ENCODE measurements at places on chromosomes 7 and 10. TPM values are rescaled to one million over a fixed set of nuclear protein-coding genes. Genes with fewer than 3 reads are reported as not detected.

Gene AUTS2
- total RNA-seq, result 2.3 TPM

Gene IDI2
- total RNA-seq, result not detected

Gene TMEM178B
- total RNA-seq, result 0.09 TPM

Gene UMAD1
- 10.6 TPM for total RNA-seq

Gene CCDC136
- 8.5 TPM for total RNA-seq

Gene ZNF138
- total RNA-seq, result 3.4 TPM

Gene VWDE
- total RNA-seq, result not detected

All from smooth muscle cell of bladder (primary cell).